ENCODE measurements at places on chromosomes 16 and 17. TPM values are rescaled to one million over a fixed set of nuclear protein-coding genes. Genes with fewer than 3 reads are reported as not detected.

Gene HOXB2
- not detected for total RNA-seq

Gene AP2B1
- 216 TPM for total RNA-seq

Gene CA10
- total RNA-seq: 26.8 TPM

Gene FBXW10
- total RNA-seq: 0.25 TPM

Gene GPR179
- 0.74 TPM for total RNA-seq

Gene RHBDF1
- total RNA-seq: 0.98 TPM

Gene TEKT5
- total RNA-seq: not detected

All from temporal lobe (tissue), 4 donors.